Activated T-cell treated with anti-CD3 and anti-CD28 coated beads, Interleukin-2, amount 50 U/mL, for 48 hours (primary cell): ENCODE measurements at places on chromosomes 5 and 9.

DNA sequence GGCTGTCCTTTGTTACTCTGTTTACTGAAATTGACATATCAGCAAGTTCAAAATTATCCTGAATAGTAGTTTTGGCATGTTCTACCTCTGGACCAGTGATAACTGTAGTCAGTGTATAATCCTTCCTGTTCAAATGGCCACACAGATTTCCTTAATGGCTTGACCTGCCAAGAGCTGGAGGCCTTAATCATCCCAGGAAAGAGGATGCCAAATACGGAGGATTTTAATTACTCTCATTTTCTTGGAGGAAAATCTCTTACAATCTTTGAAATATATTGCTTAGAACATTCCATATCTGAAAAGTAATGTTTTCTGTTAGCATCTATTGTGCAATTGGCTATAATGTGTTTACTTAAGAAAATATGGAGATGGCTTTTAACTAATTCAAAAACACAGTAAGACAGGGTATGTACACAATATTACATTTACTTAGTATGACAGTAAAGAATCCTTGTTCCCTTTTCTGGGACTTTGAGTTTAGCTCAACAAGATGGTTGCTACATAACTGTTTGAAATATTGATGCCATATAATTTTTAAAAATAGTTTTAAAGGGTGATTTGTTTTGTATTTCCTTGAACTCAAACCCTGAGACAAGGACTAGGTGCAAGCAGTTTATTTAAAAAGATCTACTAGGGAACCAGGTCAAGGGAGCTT, 68.9 kb upstream of the SELENOP start:
- no peak for DNase-seq

- DNase-seq: no peak
Observed at GRCh38 chr5:74040065-74040551, 414.1 kb downstream of the ARHGEF28 start.

DNA sequence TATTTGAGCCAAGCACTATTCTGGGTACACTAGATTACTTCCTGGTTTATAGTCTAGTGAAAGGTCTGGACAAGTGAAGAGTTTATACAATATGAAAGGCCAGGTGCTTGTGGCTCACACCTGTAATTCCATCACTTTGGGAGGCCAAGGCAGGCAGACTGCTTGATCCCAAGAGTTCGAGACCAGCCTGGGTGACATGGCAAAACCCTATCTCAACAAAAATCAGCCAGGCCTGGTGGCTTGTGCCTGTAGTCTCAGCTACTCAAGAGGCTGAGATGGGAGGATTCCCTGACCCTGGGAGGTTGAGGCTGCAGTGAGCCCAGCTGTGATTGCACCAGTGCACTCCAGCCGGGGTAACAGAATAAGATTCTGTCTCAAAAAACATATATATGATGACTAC, 9.5 kb upstream of the TXNDC15 start:
- DNase-seq: peak; percentile 10

DNA sequence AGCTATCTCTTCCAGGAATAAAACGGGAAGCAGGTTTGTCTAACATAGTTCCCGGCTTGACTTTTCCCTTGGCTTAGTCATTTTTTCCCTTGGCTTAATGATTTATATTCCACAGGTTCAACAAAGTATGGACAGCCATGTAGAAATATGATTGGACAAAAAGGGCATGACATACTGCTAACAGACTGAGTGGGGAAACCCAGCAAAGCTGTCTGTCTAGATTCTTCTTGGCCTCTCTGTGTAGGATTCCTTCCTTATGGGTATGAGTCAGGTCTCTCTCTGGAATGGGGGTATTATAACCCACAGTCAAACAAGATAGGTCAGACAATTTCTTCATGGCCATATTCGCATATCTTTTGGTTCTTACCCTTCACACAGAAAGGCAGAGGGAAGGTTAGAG, 5.7 kb upstream of the MTAP start:
- no peak for DNase-seq

- DNase-seq: no peak
Observed at GRCh38 chr5:56501781-56502557, 268.8 kb upstream of the ANKRD55 start.

DNA sequence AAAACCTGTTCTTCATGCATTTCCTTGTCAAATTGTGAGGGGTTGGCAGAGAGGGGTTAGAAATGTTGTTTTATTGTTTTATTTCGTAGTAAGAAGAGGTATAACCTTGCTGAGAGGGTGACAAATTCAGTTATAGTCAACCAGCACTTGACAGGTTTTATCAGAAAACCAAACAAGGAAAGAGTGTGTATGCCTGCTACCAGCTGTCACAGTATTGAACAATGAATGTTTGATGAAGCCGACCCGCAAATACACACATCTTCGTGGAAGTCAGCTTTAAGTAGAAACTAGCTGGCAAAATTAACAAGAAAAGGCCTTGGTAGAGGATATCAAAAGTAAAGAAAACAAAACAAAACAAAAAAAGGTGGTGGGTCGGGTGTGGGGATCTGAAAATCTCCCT, 214.6 kb upstream of the TLE4 start:
- DNase-seq: no peak

GRCh38 chr9:24189986-24190385, 355.7 kb downstream of the IZUMO3 start:
- DNase-seq: no peak

DNA sequence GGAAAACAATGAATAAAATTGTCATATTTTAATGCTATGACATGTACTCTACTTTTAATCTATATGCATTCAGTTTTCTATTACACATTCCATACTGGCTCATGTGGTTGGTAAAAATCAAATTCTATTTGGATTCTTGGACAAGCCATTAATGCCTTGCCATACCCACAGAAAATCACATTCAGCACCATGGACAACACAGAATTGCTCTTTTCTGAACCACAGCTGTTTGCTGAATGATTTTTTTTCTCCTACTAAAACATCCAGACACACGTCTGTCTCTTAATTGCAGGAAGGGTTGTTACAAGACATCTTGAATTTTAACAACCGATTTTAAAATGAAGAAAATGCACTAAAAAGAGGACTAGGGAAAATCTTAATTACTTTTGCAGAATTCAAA, 675.6 kb downstream of the BRINP1 start:
- DNase-seq: no peak

GRCh38 chr5:163574472-163575440, 69.3 kb downstream of the MAT2B start:
- DNase-seq: no peak

- DNase-seq: no peak
Observed at GRCh38 chr9:128309551-128309950, 12.7 kb downstream of the TRUB2 start.

GRCh38 chr5:104513121-104513602, 950.6 kb upstream of the NUDT12 start:
- DNase-seq: no peak

- no peak for DNase-seq
Observed at GRCh38 chr5:99063737-99064136, 134.9 kb upstream of the CHD1 start.

- no peak for DNase-seq
Observed at GRCh38 chr5:143569213-143569701, 165.8 kb upstream of the NR3C1 start.

- no peak for DNase-seq
Observed at GRCh38 chr5:64516216-64516615, 10.4 kb downstream of the RGS7BP start.

GRCh38 chr5:124783794-124784193, 37.4 kb upstream of the ZNF608 start:
- no peak for DNase-seq

GRCh38 chr5:176342766-176343458, 18.7 kb downstream of the KIAA1191 start:
- no peak for DNase-seq

- no peak for DNase-seq
Observed at GRCh38 chr5:50687548-50687947, 21.1 kb downstream of the PARP8 start.

GRCh38 chr9:684941-685340, 156.6 kb upstream of the DMRT1 start:
- no peak for DNase-seq

DNA sequence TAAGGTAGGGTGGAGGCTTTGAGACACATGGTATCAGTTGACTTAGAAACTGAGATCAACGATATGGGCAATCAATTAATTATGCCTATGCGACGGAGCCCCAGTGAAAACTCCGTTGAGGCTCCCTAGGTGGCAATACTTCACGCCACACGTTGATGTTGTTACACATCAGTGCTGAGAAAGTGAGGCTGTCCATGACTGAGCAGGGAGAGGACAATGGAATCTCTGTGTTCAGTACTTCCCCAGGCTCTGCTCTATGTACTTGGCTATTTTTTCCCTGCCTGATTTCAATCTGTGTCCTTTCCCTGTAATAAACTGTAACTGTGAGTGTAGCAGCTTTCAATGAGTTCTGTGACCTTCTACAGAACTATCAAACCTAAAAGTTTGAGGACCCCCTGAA, 211.7 kb downstream of the SNCAIP start:
- no peak for DNase-seq

GRCh38 chr5:91183743-91184142, 199.4 kb downstream of the ARRDC3 start:
- no peak for DNase-seq

DNA sequence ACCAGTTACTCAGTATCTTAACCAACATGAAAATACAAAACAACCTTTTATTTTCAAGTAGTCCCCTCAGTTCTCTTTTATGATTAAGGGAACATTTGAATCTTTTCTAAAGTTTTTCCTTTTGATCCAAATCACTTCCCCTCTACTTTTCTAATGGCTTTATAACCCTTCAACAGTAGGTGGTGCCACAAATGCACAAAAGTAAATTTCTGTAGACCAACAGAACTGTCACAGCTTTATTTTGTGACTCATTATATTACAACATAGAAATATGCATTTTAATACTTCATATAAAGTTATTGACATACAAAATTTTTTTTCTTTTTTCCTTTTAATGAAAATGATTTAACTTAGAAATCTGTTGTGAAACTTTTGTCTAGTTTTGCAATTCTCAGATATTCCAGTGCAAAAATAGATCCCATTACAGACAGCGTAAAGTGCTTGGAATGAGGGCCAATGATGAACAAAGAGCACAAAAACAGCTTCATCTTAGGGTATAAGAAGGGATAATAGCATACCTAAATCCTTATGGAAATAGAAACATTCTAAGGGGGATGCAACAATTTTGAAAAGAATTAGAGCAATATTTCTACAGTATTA, 17.0 kb downstream of the NIPSNAP3B start:
- DNase-seq: no peak

DNA sequence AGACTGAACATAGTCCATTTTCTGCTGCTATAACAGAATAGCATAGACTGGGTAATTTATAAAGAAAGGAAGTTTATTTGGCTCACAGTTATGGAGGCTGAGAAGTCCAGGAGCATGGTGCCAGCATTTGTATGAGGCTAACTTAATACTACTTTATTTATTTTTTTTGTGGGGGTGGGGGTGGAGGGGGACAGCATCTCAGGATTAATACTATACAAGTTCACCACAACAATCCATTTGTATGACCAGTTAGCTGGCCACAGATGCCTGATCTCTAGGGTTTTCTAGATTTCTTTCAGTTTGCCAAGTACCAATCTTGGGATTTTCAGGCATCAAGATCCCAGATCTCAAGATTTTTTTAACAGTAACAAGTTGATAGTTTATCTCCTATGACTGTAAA, 20.3 kb downstream of the ANGPTL2 start:
- DNase-seq: no peak

- DNase-seq: no peak
Observed at GRCh38 chr5:75260708-75261107, 24.0 kb upstream of the ANKRD31 start.

- peak; percentile 71 for DNase-seq
Observed at GRCh38 chr5:35926389-35927051, 11.9 kb downstream of the CAPSL start.

- DNase-seq: no peak
Observed at GRCh38 chr9:33517373-33517772, 6.7 kb upstream of the ANKRD18B start.

DNA sequence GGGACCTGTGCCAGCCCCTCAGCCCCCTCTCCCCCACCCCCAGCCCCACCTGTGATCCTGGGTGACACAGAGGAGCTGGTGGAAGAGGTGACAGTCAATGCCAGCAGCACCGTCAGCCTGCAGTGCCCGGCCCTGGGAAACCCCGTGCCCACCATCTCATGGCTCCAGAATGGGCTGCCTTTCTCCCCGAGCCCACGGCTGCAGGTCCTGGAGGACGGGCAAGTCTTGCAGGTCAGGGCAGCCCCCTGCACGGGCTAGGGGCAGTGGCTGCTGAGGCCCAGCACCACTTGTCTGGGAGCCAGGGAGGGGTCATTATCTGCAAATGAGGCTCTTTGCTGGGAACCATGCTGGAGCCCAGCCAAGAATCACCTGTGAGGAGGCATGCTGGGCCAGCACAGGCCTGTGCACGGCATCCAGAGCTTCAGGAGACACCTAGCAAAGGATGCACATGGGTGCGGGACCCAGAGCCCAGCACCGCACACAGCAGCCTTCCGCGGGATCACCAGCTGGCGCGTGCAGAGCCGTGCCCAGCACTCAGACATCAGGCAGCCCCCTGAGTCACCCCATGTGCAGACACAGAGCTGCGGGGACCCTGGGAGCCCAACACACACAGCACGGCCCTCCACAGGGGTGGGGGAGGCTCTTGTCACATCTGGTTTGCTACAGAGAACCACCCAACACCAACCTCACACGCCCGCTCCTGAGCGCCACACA, 62.0 kb upstream of the ASS1 start:
- DNase-seq: no peak

DNA sequence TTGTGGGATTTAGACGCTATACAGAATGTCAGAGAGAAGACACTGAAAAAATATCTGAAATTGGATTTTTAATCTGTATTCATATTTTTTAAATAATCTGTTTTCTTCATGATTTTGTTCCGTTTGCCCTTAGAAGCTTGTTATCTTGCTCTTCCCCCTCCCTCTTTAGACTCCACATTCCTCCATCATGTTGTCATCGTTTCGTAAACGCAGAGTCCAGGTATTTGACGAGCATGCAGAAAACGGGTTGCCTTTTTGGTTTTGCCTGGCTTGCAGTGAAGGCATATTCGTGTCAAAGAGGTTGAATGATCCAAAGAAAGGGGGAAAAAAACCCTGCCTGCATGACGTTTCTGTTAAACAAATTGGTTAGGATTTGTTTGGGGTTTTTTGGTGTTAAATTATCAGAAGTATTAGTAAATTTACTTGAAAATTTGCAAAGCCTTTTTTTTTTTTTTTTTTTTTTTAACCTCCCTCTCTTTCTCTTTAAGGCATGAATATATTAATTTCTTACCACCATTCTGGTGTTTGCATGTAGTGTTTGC, 2.9 kb downstream of the SPTAN1 start:
- DNase-seq: no peak

DNA sequence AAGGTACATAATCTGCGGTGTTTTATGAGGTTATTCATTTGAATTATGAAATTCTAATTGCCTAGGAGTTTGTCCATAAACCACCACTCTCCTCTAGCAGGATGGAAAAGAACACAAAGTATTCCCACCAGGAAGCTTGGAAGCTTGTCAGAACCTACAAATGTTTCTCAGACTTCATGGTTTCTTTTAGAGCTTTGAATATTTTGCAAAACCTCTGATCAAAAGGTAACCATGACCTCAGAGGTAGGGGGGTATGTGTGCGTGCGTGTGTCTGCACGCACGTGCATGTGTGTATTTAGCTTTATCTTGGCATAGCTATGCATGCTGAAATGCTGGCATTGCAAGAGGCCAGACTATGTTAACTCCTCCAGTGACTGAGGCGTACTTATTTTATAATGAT, 847.0 kb downstream of the TLE1 start:
- no peak for DNase-seq
